ENCODE measurements at places on chromosomes 16 and 17.

- H3K36me3 ChIP-seq, result no peaks in the 10 kb centered on the region
- H3K27me3 ChIP-seq, result no peaks in the 10 kb centered on the region
- H3K4me1 ChIP-seq, result no peaks in the 10 kb centered on the region
- DNase-seq, result no peak
These were observed 510.6 kb upstream of the RBFOX1 start for GRCh38 chr16:6822041-6822440.

- no peaks in the 10 kb centered on the region for H3K4me1 ChIP-seq
- H3K27ac ChIP-seq, result no peak overlapping the region
- H3K36me3 ChIP-seq, result no peaks in the 10 kb centered on the region
- no peak overlapping the region for H3K4me3 ChIP-seq
- no peaks in the 10 kb centered on the region for H3K27me3 ChIP-seq
These were observed 9.4 kb upstream of the ENGASE start for GRCh38 chr17:79065105-79065670.

DNA sequence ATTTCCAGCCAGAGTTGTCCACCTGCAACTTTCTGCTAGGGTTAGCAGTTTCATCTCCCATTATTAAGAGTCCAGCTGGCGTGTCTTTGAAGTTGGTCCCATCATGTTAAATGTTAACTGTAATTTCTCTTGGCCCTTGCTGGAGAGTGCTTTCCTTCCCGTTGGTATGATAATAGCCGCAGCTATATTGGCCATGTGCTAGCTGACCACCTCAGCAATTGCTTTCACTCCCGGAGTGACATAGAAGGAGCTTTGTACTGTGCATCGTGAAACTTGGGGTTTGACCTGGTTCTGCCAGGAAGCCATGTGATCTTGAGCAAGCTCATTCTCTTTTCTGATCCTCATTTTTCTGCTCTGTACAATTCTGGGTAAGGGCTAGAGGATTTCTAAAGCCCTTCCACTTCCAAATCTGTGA, 81.0 kb upstream of the TBX2 start:
- H3K27ac ChIP-seq, result no peak overlapping the region
- peaks cover 24% of the 10 kb centered on the region for H3K4me1 ChIP-seq
- H3K4me3 ChIP-seq, result no peak overlapping the region

DNA sequence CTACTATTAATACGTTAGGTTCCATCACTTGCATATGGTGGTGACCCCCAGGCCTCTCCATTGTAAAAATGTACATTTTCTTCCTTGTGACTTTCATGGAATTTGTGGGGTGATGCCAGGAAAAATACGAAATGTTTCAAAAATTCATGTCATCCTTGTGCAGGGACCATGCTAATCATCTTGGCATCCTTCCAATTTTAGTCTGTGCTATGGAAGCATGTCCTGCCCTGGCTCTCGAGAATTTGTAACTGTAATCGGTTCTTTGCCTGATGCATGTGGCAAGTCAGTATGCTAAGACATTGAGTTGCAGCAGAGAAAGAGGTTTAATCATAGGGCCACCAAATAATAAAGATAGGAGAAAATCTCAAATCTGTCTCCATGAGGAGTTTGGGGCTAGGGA, 14.3 kb upstream of the GINS3 start:
- no peak for DNase-seq
- H3K27ac ChIP-seq, result no peak overlapping the region
- H3K4me1 ChIP-seq, result no peaks in the 10 kb centered on the region
- H3K36me3 ChIP-seq, result no peaks in the 10 kb centered on the region
- no peaks in the 10 kb centered on the region for H3K27me3 ChIP-seq
- H3K4me3 ChIP-seq, result no peak overlapping the region

GRCh38 chr17:1727258-1727789, 2.8 kb downstream of the WDR81 start:
- H3K4me1 ChIP-seq, result peaks cover 25% of the 10 kb centered on the region
- no peak overlapping the region for H3K27ac ChIP-seq
- H3K27me3 ChIP-seq, result no peaks in the 10 kb centered on the region
- H3K36me3 ChIP-seq, result peaks cover 9% of the 10 kb centered on the region

Data from thyroid gland (tissue), 4 donors.